T-cell (primary cell): ENCODE measurements at places on chromosomes 3 and 15.

- DNase-seq, result no peak
- no peak overlapping the region for H3K4me3 ChIP-seq
- H3K4me1 ChIP-seq, result no peaks in the 10 kb centered on the region
- no peak overlapping the region for H3K27ac ChIP-seq
- H3K27me3 ChIP-seq, result no peaks in the 10 kb centered on the region
- H3K36me3 ChIP-seq, result no peaks in the 10 kb centered on the region
Measured at GRCh38 chr15:50066202-50066601, 52.8 kb downstream of the ATP8B4 start.

DNA sequence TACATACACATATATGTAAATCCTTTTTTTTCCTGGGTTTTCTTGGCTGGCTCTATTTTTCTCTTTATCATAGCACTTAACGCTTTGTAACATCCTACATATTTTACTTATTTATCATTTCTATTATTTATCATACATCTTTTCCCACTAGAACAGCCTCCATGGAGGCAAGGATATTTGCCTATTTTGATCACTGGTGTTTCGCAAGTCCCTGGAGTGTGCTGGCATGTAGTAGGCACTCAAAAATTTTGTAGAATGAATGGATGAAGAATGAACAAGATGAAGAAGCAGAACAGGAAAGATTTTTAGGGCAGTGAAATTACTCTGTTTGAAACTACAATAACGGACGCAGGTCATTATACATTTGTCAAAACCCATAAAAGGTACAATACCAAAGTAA, 83.0 kb upstream of the PTX3 start:
- H3K27ac ChIP-seq, result no peak overlapping the region
- H3K36me3 ChIP-seq, result no peaks in the 10 kb centered on the region
- no peak overlapping the region for H3K4me3 ChIP-seq
- no peaks in the 10 kb centered on the region for H3K27me3 ChIP-seq

DNA sequence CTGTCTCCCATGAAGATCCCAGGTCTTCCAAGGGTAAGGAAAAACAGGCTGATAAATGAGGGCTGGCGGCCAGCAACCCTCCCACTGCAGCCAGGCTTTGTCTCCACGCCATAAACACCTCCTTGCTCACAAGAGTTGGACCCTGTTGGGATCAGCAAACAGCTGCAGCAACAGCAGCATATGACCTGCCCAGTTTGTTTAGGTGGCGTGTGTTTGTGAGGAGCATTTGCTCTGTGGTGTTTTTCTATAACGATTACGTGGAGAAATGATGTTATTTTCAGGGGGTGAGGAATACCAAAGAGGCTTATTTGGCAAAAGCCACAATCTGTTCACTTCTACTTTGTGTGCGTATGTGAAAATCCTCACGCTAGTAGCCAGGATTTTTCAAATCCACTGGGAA, 58.5 kb downstream of the RFTN1 start:
- DNase-seq, result no peak
- H3K4me1 ChIP-seq, result peaks cover 3% of the 10 kb centered on the region
- no peaks in the 10 kb centered on the region for H3K27me3 ChIP-seq
- H3K27ac ChIP-seq, result no peak overlapping the region

- H3K4me1 ChIP-seq, result no peaks in the 10 kb centered on the region
- H3K27me3 ChIP-seq, result no peaks in the 10 kb centered on the region
- no peak overlapping the region for H3K4me3 ChIP-seq
- DNase-seq, result no peak
- H3K36me3 ChIP-seq, result no peaks in the 10 kb centered on the region
Measured at GRCh38 chr3:143334231-143334630, 214.7 kb downstream of the CHST2 start.

DNA sequence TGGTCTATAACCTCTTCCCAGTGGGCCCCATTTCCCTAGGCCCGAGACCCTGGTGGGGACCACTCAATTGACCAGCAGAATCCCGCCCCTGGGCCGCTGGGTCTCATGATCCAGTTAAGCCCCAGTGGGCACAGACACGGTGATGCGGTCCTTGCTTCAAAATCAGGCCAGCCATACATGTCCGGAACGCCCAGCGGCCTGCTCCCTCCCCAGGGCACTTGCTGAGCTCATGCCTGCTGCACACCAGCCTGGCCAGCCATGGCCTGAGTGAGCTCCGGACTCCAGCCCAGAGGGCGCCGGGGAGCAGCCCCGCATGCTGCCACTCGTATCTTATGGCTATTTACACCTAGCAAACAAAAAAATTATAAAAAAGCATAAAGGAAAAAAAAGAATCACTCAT, 34.4 kb upstream of the IQSEC1 start:
- peaks cover 3% of the 10 kb centered on the region for H3K4me1 ChIP-seq
- no peak overlapping the region for H3K4me3 ChIP-seq
- H3K36me3 ChIP-seq, result no peaks in the 10 kb centered on the region
- H3K27ac ChIP-seq, result no peak overlapping the region
- peaks cover 41% of the 10 kb centered on the region for H3K27me3 ChIP-seq
- no peak for DNase-seq

DNA sequence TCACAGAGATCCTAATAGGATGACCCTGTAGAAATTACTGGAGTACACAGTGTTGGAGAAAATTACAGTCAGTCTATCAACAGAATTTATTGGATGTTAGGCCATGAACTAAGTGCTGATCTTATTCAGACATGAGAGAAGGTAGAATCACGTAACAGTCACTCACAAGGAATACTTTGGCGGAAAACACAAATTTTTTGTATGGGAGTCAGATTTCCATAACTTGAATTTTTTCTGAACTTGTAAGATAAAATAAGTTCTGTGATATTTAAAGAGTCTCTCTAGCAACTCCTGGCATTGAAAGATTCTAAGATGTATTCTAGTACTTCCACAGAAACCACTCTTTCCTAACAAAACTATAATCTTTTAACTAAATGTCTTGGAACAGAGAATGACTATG, 178.8 kb upstream of the MME start:
- H3K27me3 ChIP-seq, result no peaks in the 10 kb centered on the region
- DNase-seq, result no peak
- H3K4me1 ChIP-seq, result no peaks in the 10 kb centered on the region
- H3K36me3 ChIP-seq, result no peaks in the 10 kb centered on the region

DNA sequence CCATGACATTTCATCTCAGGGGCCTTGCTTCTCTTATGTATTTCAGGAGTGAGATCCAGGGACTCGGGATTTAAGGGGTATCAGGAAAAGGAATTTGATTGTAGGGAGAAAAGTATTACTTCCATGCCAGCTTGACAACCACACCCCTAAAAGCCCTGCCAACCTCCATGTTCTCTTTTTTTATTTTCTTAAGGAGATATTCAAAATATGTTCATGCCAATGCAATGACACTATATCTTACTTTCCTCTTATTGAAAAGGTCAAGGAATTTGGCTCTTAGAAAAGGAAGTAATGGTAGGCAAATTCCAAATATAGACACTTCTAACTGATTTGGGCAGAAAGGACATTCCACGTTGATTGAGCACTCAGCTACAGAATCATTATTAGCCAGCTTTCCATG, 407.5 kb upstream of the NECTIN3 start:
- H3K27me3 ChIP-seq, result peaks cover 3% of the 10 kb centered on the region
- H3K4me1 ChIP-seq, result no peaks in the 10 kb centered on the region
- no peak for DNase-seq
- no peak overlapping the region for H3K4me3 ChIP-seq

DNA sequence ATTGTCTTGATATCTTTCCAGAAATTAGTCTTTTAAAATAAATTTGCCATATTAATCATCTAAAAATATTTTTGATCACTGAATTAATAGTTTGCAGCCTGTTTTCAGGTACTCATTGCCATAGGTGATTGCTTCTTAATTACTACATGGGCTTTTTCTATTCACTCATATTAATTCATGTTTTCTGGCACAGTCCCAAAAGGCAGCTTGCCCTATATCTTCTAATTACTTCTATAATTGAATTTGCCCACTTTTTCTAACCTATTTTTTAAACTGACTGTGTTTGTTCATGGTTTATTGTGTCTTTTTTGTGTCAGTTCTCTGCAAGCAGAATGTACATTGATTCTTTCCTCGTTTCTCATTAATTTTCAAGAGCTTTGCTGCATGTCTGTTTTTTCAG, 85.7 kb upstream of the SOX2 start:
- no peaks in the 10 kb centered on the region for H3K27me3 ChIP-seq
- no peak for DNase-seq
- H3K4me3 ChIP-seq, result no peak overlapping the region
- no peak overlapping the region for H3K27ac ChIP-seq
- no peaks in the 10 kb centered on the region for H3K36me3 ChIP-seq

- H3K27ac ChIP-seq, result no peak overlapping the region
- no peak for DNase-seq
- no peaks in the 10 kb centered on the region for H3K4me1 ChIP-seq
- no peak overlapping the region for H3K4me3 ChIP-seq
- H3K27me3 ChIP-seq, result no peaks in the 10 kb centered on the region
Measured at GRCh38 chr3:164498917-164499316, 579.4 kb downstream of the SI start.

GRCh38 chr3:185629554-185630181, 43.6 kb downstream of the SENP2 start:
- H3K36me3 ChIP-seq, result peaks cover 42% of the 10 kb centered on the region
- H3K4me3 ChIP-seq, result no peak overlapping the region
- DNase-seq, result no peak
- no peaks in the 10 kb centered on the region for H3K27me3 ChIP-seq
- H3K27ac ChIP-seq, result no peak overlapping the region

- no peak for DNase-seq
- no peak overlapping the region for H3K4me3 ChIP-seq
- H3K27me3 ChIP-seq, result peaks cover 23% of the 10 kb centered on the region
- H3K27ac ChIP-seq, result no peak overlapping the region
Measured at GRCh38 chr3:192408647-192409200, 318.6 kb downstream of the FGF12 start.

DNA sequence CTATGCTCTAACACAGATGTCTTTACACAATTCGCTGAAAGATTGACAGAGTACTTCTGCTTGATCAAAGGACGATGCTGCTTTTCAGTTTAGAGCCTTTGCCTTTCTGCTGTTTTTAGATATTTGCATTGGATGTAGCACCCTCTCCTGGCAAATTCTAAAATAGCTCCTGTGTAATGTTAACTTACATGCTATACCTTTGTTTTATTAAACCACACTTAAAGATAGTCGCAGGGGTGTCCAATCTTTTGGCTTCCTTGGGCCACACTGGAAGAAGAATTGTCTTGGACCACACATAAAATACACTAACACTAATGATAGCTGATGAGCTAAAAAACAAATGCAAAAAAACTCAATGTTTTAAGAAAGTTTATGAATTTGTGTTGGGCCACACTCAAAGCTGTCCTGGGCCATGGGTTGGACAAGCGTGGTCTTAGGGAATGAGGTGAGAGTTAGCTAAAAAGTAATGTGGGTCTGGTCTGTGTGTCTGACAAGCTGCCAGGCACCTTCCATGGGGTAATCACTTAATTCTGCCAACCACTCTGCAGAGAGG, 62.9 kb downstream of the ATG7 start:
- H3K36me3 ChIP-seq, result peaks cover 5% of the 10 kb centered on the region
- peak; percentile 32 for DNase-seq
- H3K4me1 ChIP-seq, result no peaks in the 10 kb centered on the region
- H3K4me3 ChIP-seq, result no peak overlapping the region
- H3K27me3 ChIP-seq, result no peaks in the 10 kb centered on the region

DNA sequence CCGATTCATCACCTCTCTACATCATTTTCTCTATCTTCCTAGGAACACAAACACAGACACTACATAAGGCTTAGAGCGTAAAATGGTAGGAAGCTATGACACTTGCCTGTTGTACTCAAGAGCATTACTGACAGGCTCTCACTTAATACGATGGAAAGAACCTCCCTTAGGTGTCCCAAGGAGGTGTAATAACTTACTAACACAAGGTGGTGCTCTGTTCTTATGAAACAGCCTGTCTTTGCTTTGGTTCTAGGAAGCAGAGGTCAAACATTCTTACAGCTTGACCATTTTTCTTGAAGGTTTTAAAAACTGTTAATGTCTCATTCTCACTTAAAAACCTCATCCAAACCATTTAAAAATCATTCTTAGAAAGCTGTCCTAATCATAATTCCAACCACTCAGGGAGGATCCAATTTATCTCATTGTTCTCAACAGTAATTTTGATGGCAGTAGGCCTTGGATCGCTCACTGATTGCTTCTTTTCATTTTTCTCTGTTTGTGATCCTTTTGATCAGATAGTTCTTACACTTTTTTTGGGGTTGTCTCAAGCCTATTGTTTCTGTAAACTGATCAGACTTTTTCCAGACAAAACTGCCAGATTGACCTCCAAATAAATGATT, 317.8 kb upstream of the AGTR1 start:
- no peak overlapping the region for H3K4me3 ChIP-seq
- no peaks in the 10 kb centered on the region for H3K4me1 ChIP-seq
- no peaks in the 10 kb centered on the region for H3K27me3 ChIP-seq

GRCh38 chr15:74845208-74845568, 2.2 kb upstream of the ULK3 start:
- H3K27ac ChIP-seq, result peak overlapping the region; percentile 71
- peak overlapping the region; percentile 8 for H3K4me3 ChIP-seq
- DNase-seq, result peak; percentile 35
- H3K36me3 ChIP-seq, result peaks cover 14% of the 10 kb centered on the region

DNA sequence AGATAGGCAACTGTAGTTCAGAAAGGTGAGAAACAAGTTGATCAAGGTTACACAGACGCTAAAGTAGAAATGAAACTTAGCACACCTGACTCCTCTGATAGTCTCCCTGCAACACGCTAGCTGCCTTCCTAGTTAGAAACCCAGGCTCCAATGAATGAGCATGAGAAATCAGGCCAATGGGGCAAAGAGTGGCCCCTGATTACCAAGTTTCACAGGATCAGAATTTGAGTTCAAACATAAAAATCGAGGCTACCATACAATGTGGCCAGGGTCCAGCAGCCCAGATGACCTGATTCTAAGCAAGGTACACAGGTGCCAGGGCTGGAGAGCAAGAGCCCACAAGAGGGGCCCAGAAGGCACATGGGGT, 7.7 kb downstream of the PLD1 start:
- no peak overlapping the region for H3K4me3 ChIP-seq
- H3K27me3 ChIP-seq, result no peaks in the 10 kb centered on the region
- H3K27ac ChIP-seq, result no peak overlapping the region
- DNase-seq, result no peak
- no peaks in the 10 kb centered on the region for H3K4me1 ChIP-seq

DNA sequence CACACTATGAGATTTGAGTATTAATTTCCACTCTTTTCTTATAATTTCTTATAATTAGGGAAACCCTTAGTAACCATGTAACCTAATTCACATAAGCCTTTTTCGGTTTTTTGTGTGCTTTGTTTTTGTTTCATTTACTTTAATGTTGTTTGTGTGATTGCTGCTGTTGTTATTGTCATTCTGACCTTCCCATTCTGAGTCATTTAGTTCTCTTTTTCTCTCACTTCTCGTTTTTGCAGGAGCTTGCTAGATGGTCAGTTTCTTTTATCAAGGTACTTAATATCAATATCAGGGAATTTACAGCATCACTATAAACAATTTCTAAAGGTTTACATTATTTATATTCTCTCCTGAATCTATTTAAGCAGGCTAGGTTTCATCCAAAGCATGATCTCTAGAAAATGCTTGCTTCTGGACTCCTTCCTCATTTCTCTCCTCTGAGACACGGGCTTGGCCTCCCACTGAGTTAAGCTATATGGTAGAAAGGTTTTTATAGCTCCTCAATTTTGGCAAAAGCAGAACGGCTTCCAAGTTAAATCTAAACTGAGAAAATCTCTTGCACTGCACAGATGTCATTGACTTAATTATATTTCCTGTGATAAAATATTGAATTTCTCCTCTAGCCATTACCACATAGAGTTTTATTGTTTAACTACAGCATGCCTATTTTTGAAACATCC, 534.2 kb downstream of the NSUN3 start:
- H3K36me3 ChIP-seq, result no peaks in the 10 kb centered on the region
- no peaks in the 10 kb centered on the region for H3K4me1 ChIP-seq
- no peak overlapping the region for H3K27ac ChIP-seq
- H3K4me3 ChIP-seq, result no peak overlapping the region

GRCh38 chr3:32614956-32615355, 44.3 kb upstream of the DYNC1LI1 start:
- no peak overlapping the region for H3K4me3 ChIP-seq
- H3K27ac ChIP-seq, result no peak overlapping the region
- H3K4me1 ChIP-seq, result no peaks in the 10 kb centered on the region
- no peak for DNase-seq
- no peaks in the 10 kb centered on the region for H3K27me3 ChIP-seq
